Activated effector memory CD4-positive, alpha-beta T cell treated with Interleukin-2 at 50 U/mL for 16 hours (primary cell): ENCODE measurements at places on chromosomes 3 and 15.

GRCh38 chr3:53196575-53197407 is 35.8 kb downstream of the PRKCD start:
- DNase-seq = no peak

DNA sequence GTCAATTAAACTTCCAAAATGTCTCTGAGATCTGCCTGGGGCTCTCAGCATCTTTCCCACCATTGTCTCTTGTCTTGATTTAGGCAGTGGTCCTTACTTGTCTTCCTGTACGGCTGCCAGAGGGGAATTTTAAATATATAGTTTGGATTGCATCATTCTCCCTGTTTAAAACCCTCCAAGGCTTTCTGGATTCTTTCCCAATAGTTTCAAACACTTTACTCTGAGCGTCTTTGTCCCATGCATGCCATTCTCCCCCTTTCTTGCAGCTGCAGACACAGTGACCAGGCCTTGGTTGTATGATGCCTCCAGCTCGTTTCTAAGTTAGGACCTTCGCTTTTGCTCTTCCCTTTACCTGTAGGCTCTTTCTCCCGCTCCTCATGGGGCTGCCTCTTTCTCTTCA is 323.3 kb upstream of the CTNNB1 start:
- no peak for DNase-seq

DNA sequence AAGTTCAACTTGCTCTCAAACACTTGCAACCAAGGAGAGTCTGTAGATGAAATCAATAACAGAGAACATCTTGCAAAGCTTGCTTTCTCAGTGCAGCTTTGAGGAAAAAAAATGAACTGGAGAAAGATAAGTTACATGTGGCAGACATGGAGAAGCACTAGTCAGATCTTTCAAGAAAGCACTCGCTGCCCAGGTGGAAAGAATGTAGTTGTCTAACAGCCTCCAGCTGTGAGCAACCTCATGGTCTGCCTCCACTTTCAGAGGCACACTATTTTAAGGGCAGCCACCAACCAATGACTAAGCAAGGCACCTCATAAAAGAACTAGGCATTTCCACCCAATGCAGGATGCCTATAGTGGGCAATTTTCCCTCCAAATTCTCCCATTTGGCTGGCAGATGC is 125.4 kb upstream of the CPNE4 start:
- DNase-seq = no peak

GRCh38 chr3:77871436-77871835 is 831.5 kb downstream of the ROBO2 start:
- DNase-seq = no peak

DNA sequence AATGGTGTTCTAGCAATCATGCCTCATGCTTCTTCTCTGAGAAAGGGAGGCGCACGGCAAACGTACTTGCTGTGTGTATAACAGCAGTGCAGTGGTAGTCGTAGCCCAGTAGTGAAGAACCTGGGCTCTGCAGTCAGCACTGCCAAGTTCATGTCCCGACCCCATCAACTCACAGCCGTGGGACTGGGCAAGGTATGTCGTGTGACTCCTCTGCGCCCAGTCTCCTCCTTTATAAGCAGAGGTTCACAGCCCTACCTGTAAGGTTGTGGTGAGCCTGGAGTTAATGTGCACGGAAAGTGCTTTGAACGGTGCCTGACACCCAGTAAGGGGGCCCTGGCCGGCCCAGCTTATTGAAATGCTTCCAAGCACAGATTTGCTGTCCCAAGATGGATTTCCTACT is 26.6 kb downstream of the EHD4 start:
- no peak for DNase-seq

DNA sequence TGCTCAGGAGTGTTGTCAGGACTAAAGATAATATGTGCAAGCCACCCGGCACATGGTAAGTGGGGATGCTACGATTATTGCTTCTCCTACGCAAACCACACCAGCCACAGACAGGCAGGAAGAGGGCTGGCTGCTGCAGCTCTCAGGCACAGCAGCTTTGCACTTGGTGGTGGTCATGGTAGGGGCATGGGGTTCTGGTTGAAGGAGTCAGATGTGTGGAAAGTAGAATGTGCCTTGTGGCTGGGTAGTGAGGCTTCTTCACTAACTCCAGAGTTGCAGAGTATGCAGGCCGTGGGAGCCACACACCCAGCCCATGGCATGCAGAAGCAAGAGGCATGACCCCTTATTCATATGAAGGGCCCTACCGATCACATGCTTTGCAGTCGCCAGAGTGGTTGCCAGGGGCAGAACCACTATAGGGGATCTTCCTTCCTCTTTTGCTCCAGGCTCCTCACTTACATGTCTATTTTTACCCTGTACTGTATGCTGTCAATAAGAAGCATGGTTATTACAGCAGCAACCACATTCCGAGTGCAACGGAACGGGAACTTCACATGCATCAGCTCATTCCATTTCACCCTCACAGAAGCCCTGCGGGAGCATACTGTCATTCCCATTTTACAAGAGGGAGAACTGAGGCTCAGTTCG is 59.2 kb upstream of the HERC1 start:
- peak; percentile 67 for DNase-seq

- DNase-seq = peak; percentile 61
Measured at GRCh38 chr3:71069797-71070196, 513.7 kb downstream of the FOXP1 start.
